NCI-H1417 treated with DMSO at 0.1 percent for 48 hours (cell line): ENCODE measurements at places on chromosomes 4 and X.

GRCh38 chr4:80014531-80014930 lies 58.5 kb downstream of the ANTXR2 start:
- DNase-seq, result no peak

- no peak for DNase-seq
Measured at GRCh38 chrX:119132961-119133360, 5.3 kb upstream of the KIAA1210 start.

- DNase-seq, result no peak
Measured at GRCh38 chr4:13430834-13431568, 53.1 kb downstream of the RAB28 start.

DNA sequence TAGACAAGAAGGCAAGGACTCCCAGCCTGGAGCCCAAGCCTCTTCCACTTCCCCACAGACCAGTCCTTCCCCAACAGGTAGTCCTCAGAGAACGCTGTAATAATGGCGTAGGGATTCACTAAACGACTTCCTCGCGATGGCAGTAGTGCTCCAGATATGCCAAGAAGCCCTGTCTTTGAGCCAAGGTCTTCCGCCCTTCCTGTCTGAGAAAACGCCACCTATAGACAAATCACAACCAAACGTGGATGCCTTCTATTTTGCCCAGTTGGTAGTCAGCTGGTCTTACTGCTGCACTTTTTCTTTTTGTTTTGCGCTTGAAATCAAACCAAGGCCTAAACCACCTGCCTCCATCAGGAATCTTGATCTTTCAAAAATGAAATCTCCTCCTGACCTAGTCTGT lies 203.3 kb downstream of the OR13H1 start:
- peak; percentile 78 for DNase-seq

GRCh38 chr4:56345458-56345857 lies 41.8 kb downstream of the AASDH start:
- no peak for DNase-seq

- DNase-seq, result no peak
Measured at GRCh38 chr4:16104520-16104919, 20.7 kb upstream of the PROM1 start.

DNA sequence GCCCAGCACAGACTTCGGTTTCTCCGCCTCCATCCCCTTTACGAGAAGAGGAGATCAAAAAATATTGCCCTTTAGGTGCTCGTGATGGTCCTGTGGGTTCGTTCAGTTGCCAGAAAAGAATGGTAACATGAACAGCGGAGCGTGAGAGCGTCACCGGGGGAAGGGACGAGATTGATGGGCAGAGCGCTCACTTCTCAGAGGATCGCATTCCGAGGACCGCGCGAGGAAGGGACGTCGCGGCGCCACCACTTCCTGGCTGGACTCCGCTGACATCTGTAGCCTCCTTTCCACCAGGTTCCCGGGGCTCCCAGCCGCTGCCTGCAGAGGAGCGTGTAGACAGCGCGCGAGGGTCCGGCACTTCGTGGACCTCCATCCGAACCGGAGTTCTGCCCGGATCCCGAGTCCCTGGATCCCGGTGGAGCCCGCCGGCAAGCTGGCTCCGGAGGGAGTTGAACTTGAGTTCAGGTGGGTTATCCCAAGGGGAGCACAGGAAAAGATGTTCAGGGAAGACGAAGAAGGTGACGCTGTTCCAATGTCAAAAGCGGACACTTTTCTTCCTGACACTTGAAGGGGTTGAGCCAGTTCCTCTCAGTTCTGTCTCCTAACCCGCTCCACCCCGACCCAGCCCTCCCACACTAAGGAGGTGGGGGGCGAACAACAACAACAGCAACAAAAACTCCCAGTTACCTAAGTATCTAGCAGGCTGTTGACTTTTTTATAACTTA lies 484 bp downstream of the GALNTL6 start:
- no peak for DNase-seq

DNA sequence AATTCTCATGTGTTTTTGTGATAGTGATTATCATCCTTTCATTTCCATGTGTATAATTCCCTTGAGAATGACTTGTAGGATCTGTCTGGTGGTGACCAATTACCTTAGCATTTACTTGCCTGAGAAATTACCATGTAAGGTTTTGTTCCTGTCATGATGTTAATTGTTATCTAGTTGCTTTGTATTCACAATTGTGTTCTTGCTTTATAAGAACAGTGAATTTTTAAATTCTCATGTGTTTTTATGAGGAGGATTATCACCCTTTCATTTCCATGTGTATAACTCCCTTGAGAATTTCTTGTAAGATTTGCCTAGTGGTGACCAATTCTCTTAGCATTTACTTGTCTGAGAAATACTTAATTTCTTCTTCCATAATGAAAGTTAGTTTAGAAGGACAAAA lies 758.2 kb upstream of the NDST4 start:
- DNase-seq, result no peak

GRCh38 chr4:19346636-19347035 lies 905.1 kb upstream of the SLIT2 start:
- DNase-seq, result no peak

- no peak for DNase-seq
Measured at GRCh38 chr4:30832639-30833038, 112.5 kb downstream of the PCDH7 start.

GRCh38 chr4:82463221-82463620 lies 32.8 kb downstream of the ENOPH1 start:
- DNase-seq, result no peak

- no peak for DNase-seq
Measured at GRCh38 chr4:121822796-121823504, 733 bp downstream of the CCNA2 start.

- DNase-seq, result no peak
Measured at GRCh38 chr4:107640878-107641277, 79.2 kb downstream of the PAPSS1 start.

DNA sequence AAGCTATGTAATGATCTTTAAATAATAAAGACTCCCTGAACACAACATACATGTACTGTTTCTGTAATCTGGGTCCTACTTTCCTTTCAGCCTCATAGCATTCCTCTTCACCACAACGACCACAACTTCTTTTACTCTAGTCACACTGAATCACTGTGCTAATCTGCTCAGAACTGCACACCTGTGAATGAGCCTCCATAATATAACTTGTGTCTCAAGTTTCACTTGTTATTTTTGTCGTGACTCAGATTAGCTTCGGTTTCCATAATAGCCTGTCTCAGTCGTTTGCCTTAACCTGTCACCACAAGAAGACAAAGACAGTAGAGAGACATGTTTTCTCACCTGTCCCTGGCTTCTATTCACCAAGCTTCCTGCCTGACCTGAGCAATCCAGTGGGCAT lies 61.8 kb downstream of the MAGED1 start:
- no peak for DNase-seq

DNA sequence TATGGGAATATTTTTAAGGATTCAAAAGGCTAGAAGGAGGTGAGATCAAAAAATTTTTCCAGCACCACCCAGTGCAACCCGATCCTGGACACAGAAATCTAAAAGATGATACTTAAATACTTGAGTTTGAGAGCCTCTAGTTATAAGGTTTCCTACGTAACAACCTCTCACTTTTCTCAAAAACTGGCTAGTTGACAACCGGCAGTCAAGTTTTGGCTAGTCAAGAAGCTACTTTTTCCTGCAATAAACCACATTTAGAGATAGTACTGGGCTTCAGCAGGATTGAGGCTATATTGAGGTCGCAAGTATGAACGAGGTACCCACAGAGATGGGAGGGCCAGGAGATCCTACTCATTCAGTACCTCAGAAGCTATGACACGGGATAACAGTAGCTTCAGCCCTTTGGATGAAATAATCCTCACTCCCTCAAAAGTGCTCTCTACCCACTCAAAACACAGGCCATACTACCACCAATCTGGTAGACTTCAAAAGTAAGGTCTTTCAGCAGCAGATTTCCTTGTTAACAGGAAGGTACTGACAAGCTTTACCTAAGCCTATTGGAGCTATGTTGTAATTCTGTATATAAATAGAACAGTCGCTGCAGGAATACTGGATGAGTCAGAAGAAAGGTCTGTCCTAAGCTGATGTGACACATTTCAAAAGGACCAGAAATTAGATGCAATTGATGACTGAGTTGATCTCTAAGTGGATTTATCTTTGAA lies 1.5 kb upstream of the TSPAN5 start:
- DNase-seq, result no peak

DNA sequence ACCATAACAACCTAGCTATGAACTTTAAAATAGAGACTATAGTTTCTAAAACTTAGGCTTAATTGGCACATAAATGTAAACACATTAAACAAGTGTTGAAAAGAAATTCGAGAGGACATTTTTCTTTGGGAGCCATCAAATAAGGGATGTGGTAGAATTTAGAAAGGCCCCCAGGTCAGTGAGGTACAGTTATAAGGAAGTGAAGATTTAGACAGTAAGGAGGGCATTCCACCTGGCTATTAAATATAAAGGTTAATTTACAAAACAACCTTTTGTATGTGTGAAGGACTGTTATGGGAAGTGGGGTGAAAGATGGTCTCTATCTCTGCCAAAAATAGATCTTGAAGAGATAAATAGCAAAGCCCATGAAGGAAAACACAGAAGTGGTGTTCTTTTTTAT lies 83.9 kb downstream of the AFF1 start:
- no peak for DNase-seq

DNA sequence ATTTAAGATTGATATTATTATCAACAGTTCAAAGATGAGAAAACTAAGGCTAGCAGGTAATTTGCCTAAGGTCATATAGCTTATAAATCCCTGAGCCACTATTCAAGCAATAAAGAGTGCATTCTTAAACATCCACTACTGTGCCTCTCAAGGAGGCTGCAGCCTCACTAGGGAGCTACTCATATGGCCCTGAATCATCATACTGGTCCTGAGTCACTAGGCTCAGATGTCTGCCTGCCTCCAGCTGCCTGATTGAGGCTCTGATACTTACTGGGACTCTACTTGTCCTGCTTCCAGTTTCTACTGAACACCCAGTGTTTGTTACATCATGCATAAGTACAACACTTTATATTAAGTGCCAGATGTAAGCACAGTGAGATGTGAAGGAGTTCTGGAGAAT lies 110.7 kb downstream of the AASDH start:
- DNase-seq, result no peak

GRCh38 chrX:17374619-17375366 lies at the start of gene NHS:
Gene NHS (plus strand): TSS chrX:17375200. CDS start chrX:17375758, 558 bp downstream.
- peak; percentile 14 for DNase-seq

DNA sequence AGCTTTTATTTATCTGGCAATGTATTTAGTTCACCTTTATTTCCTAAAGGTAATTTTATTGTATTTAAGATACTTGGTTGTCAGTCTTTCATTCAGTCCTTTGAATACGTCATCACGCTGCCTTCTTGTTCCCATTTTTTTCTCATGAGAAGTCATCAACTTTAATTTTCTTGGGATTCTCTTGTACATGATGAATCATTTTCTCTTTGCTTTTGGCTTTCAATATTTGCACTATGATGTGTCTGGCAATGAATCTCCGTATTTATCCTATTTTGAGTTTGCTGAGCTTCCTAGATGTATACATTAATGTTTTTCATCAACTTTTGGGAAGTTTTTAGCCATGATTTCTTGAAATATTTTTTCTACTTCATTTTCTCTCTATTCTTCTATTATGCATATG lies 28.4 kb downstream of the CLDN2 start:
- no peak for DNase-seq

DNA sequence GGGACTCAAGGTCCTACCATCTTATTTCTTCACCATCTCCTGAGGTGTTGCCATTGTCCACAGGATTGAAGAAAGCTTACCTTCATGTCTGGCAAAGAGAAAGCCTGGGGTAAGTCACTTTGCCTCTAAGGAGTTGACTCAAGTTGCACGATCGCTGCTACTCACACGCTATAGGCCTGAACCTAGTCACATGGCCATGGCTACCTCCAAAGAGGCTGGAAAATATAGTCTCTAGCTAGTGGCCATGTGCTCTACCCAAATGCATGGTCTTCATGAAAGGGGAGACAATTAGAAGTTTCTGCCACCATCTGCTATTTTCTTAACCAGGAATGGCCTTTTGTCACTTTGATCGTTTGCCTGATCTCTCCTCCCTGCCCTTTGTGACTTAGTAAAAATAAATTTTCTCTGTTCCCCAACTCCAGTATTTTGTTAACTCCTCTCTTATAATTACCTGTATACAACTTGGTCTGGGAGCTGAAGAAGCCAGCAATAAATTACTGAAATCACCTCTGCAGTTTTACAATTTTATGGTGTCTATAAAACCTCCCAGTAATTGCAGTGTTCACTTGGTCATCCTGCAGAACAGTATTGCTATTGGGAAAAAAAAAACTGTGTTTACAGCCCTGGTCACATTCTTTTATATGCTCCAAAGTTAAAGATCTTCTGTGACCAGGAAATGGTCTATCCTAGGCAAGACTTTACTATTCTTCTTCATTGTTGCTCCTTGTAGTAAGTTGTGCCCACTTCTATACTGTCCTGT lies 126.7 kb upstream of the TSPAN5 start:
- DNase-seq, result no peak

GRCh38 chr4:142567620-142568451 lies 278.3 kb downstream of the INPP4B start:
- DNase-seq, result no peak

GRCh38 chrX:25002661-25003020 lies 13.1 kb downstream of the ARX start:
- no peak for DNase-seq

- DNase-seq, result no peak
Measured at GRCh38 chrX:74231625-74232024, 72.4 kb upstream of the ZCCHC13 start.

DNA sequence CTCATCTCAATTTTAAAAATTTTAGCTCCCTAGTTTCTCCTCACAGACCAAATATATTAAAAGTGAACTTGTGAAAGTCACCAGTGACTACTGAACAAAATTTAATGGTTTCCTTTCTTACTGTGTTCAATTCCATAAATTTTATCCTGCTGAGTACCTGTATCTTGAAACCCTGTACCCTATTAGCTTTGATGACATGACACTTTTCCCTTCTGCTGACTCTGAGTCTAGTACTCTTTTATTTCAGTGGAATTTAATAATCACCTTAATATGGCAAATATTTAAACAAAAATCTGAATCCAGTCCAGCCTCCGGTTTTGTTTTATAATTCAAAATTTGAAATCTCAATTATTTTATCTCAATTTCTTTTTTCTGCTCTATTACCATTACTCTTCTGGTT lies 203.1 kb upstream of the NUDT6 start:
- no peak for DNase-seq

DNA sequence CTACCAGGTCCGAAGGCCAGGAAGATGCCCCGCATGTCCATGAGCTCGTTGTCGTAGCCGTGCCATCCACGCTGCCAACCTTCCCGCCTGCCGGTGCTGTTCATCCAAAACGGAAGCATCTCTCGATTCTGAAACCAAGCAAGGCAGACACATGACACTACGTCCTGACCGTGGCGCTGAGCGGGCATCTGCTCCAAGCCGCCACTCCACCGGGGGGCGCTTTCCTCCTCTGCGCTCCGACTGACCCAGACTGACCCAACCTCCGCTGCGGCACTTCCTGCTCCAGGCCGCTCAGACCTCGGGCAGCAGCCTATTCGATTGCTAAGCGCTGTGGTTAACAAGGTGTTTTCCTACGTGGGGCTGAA lies 120.5 kb downstream of the ENPP6 start:
- no peak for DNase-seq
